Ascending aorta (tissue), 2 donors: ENCODE measurements at places on chromosomes 2 and 18.
A peak's percentile ranks its signal among the peaks of the same experiment; 100 is the strongest.

DNA sequence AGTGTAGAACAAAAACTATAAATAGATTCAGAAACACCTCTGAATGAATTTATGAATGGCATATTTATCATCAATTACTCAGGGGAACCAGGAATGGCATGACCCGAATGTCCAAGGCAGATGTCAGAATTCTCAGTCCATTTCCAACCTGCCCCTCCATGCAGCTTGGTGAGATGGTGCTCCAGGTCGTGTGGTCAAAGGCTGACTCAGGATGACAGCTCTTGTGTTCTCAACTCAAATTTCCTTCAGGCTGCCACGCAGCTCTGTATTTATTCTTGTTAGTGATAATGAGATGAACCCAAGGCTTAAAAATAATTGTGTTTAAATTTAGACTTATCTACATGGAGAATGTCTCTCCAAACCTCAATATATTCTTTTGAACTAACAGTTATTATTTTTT is 146.9 kb downstream of the METTL4 start:
- H3K36me3 ChIP-seq, result no peaks in the 10 kb centered on the region
- DNase-seq, result no peak
- no peaks in the 10 kb centered on the region for H3K27me3 ChIP-seq
- H3K4me3 ChIP-seq, result no peak overlapping the region
- no peak overlapping the region for H3K27ac ChIP-seq
- H3K4me1 ChIP-seq, result no peaks in the 10 kb centered on the region

- H3K27ac ChIP-seq, result no peak overlapping the region
- no peak for DNase-seq
- no peaks in the 10 kb centered on the region for H3K27me3 ChIP-seq
- no peaks in the 10 kb centered on the region for H3K4me1 ChIP-seq
- H3K4me3 ChIP-seq, result no peak overlapping the region
Measured at GRCh38 chr18:70432804-70433400, 144.1 kb downstream of the SOCS6 start.

GRCh38 chr18:46423226-46423805 is 233.7 kb downstream of the LOXHD1 start:
- no peak overlapping the region for H3K4me3 ChIP-seq
- H3K27ac ChIP-seq, result no peak overlapping the region
- peaks cover 11% of the 10 kb centered on the region for H3K4me1 ChIP-seq
- H3K27me3 ChIP-seq, result no peaks in the 10 kb centered on the region

- no peak for DNase-seq
- no peaks in the 10 kb centered on the region for H3K27me3 ChIP-seq
- H3K36me3 ChIP-seq, result peaks cover 37% of the 10 kb centered on the region
- no peaks in the 10 kb centered on the region for H3K4me1 ChIP-seq
Measured at GRCh38 chr2:231272991-231273390, 74.6 kb downstream of the ARMC9 start.

- DNase-seq, result no peak
- H3K4me1 ChIP-seq, result peaks cover 4% of the 10 kb centered on the region
- no peak overlapping the region for H3K27ac ChIP-seq
- no peaks in the 10 kb centered on the region for H3K36me3 ChIP-seq
Measured at GRCh38 chr2:219125886-219126270, 34.7 kb downstream of the NHEJ1 start.

DNA sequence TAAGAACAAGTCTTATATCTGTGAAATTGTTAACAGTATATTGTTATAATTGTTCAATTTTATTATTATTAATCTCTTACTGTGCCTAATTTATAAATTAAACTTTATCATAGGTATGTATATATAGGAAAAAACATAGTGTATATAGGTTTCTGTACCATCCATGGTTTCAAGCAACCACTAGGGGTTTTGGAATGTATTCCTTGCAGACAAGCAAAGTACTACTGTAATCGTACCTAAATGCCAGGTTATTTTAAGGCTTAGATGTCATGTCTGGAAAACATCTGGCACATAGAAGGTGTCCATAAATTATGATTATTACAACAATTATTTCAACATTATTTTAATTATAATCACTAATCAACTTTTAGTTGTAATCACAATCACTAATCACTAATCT is 8.4 kb downstream of the ITSN2 start:
- H3K27ac ChIP-seq, result no peak overlapping the region
- H3K4me1 ChIP-seq, result peaks cover 3% of the 10 kb centered on the region
- H3K4me3 ChIP-seq, result no peak overlapping the region
- H3K27me3 ChIP-seq, result no peaks in the 10 kb centered on the region
- no peak for DNase-seq

DNA sequence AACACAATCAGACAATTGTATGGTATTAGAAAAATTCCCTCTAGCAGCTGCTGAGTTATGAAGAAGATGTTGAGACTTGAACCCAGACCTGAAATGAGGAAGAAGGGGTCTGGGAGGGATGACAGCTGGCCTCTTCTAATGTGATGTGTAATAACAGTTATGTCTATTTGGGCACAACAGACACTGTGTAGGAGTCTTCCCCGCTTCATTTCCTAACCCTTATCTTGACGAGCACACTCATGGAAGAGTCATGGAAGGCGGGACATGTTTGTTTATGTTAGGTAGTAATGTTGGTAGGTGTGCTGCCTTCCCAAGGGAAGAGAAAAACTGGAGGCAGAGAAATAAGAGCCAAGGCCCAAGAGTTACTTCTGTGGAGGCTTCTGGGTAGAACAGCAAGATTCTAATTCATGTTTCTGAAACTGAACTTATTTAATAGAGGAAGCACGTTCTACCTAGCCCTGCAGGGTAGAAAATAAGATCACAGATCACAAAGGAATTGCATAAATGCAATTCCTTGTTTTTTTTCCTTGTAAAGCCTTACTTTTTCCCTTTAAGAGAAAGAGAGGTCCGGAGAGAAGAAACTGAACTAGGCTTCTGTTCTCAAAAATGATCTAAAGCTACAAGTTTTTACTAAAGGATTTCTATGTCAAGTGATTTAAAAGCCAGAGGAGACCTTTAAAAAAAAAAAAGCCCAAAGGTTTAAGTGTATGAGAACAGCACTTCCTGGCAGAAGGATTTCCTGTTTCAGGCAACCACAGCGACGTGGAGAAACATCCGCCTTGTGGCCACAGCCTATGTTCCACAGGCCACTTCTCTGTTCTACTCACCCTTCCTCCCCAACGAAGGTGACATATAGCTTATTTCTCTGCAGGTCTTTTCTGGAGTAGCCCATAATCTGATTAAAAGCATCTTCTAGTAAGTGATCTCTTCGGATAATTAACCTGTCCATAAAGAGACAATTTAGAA is 68.5 kb upstream of the STK17B start:
- H3K27ac ChIP-seq, result peak overlapping the region; percentile 42
- H3K36me3 ChIP-seq, result no peaks in the 10 kb centered on the region
- no peak overlapping the region for H3K4me3 ChIP-seq
- H3K27me3 ChIP-seq, result no peaks in the 10 kb centered on the region
- no peaks in the 10 kb centered on the region for H3K4me1 ChIP-seq

DNA sequence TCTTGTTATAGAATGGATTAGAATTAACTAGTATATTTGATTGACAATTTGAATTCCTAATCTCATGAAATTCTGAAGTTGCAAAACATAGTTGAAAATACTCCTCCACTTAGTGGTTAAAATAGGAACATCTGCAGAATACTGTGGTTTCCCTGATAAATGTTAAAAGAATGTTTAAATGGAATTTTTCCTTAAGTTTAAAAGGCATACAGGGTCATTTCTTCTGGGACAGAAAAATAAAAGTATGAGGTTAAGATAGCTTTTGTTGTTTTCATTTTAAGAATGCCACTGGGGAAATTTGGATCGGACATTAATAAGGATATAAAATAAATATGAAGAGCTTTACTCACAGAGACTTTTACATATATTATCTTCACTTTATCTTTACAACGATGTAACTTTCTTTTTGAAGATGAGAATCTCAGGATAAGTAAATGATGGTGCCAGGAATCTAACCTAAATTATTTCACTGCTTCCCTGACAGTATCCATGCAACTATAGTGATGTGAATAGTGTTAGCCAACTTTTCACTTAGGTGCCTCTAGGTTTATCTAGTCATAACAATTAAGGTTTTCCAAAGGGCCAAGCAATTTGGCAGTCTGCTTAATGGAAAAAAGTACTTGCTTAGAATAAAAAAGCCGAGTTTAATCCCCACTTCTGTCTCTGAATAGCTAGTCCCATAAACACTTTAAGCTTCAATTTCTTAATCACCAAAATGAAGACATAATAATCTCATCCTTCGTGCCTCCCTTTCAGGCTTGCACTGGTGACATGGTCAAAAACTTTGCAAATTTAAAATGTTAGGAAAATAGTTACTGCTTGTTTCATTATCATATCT is 151.8 kb upstream of the STK17B start:
- no peaks in the 10 kb centered on the region for H3K36me3 ChIP-seq
- H3K4me1 ChIP-seq, result peaks cover 4% of the 10 kb centered on the region
- H3K27me3 ChIP-seq, result no peaks in the 10 kb centered on the region
- DNase-seq, result no peak

- H3K27ac ChIP-seq, result no peak overlapping the region
- H3K36me3 ChIP-seq, result no peaks in the 10 kb centered on the region
- H3K4me3 ChIP-seq, result peak overlapping the region; percentile 17
Measured at GRCh38 chr18:76610933-76611749, 116.1 kb upstream of the ZNF516 start.

DNA sequence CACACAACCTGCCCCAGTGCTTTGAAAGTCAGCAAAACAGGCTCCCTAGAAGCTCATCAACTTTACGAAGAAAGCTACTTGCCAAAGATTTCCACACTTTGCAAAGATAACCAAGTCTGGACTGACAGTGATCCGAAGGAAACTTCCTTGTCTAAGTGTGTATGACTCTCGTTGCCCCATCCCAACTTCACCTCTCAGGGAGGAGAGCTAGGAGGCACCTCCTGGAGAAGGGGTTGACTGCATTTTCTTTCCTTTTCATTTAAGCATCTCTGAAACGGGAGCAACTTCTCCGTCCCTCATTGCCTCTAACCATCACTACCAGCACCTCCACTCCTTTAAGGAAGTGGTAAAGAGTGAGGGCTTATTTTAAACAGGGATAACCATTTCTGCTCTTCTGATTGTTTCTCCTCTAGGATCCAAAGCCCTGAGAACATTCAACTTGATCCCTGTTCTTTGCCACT is 7.0 kb downstream of the ZEB2 start:
- H3K36me3 ChIP-seq, result no peaks in the 10 kb centered on the region
- DNase-seq, result no peak
- H3K27me3 ChIP-seq, result no peaks in the 10 kb centered on the region
- H3K4me3 ChIP-seq, result peak overlapping the region; percentile 85

DNA sequence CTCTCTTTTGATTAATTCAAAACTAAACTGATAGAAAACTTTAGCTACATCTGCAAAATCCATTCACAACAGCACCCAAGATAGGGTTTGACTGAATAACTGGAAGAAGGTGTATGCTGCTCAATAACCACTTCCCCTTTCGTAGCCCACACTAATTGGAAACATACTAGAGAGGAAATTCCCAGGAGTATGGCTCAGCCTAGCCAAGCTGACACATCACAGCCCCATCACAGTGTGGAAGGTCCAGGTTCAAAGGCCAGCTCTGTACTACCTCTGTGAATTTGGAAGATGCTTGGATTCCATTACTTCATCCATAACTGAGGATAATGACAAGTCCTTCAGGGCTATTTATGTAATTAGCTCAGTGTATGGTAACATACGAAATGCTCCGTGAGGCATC is 185.4 kb downstream of the FBXO15 start:
- no peaks in the 10 kb centered on the region for H3K4me1 ChIP-seq
- no peaks in the 10 kb centered on the region for H3K36me3 ChIP-seq
- no peak overlapping the region for H3K4me3 ChIP-seq
- DNase-seq, result no peak
- no peaks in the 10 kb centered on the region for H3K27me3 ChIP-seq
- H3K27ac ChIP-seq, result no peak overlapping the region

GRCh38 chr18:36187826-36188721 is 777 bp downstream of the MOCOS start:
- no peak for DNase-seq
- peaks cover 11% of the 10 kb centered on the region for H3K4me1 ChIP-seq
- no peak overlapping the region for H3K27ac ChIP-seq
- H3K36me3 ChIP-seq, result no peaks in the 10 kb centered on the region

DNA sequence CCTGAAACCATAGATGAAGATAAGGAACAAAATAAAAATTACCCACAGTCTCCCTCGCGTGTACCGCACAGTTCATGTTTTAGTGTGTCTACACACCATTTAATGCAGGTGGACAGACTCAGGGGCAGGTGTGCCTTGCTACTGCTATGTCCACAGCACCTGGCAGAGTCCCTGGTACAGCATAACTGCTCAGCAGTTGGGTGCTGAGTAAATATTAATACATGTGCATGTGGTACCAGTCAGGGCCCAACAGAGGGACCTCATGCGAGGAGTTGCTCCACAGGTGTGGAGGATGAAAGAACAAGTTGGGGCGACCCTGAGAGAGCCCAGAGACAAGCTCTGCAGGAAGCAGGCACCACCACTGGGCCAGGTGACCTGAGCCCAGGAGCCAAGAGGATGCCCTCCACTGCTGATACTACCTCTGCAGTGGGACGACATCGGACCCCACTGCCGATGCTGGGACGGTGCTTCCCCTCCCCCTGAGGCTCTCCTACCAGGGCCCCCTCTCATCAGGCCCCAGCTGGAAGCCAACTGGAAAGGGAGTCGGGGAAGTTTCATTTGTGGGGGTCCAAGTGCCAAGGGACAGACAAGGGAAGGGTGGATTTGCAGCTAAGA is 100.8 kb downstream of the NEDD4L start:
- H3K36me3 ChIP-seq, result no peaks in the 10 kb centered on the region
- no peak overlapping the region for H3K4me3 ChIP-seq
- no peaks in the 10 kb centered on the region for H3K4me1 ChIP-seq
- no peaks in the 10 kb centered on the region for H3K27me3 ChIP-seq

DNA sequence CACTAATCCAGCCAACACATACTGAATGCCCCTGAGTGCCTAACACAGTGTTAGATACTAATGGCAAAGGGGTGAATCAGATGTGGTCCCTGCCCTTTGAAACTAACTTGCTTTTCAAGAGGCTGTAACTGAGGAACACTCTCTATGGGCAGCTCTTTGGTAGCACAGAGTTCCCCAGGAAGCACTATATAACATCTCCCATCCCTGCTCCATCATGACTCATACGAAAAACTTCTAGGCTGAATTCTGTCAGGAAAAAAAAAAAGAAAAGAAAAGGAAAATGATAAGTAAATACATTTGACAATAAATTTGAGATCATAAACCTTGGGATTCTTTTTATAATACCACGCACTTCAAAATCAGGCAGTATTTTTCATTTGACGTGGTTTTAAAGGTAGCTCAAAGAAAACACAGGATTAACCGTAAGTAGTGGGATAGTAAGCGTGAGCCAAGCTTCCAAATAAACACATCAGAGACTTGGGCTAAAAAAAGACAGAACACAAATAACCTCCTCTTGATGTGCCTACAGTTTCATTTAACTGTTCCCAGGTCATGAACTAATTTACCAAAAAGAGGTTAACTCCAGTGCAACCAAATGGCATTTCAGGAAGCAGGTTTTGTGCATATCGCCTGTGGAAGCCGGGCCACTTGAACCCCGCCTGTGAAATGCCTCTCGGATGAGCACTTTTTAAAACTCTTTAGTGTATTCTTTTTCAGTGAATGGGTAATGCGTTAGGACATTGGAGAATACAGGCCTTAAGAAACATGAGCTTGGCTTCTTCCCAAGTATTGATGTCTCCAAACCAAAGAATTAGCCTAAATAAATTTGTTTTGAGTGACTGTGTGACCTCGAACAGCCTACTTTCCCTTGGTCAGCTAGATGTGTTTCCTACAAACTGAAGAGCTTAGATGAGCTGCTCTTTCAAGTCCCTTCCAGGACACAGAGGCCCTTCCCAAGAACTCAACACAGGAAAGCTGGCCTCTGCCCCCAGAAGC is 42.0 kb downstream of the RDH14 start:
- peaks cover 8% of the 10 kb centered on the region for H3K4me1 ChIP-seq
- no peaks in the 10 kb centered on the region for H3K36me3 ChIP-seq
- no peaks in the 10 kb centered on the region for H3K27me3 ChIP-seq
- peak overlapping the region; percentile 9 for H3K4me3 ChIP-seq
- H3K27ac ChIP-seq, result peak overlapping the region; percentile 53
